ENCODE measurements at places on chromosomes 3 and 15. TPM values are rescaled to one million over a fixed set of nuclear protein-coding genes. Genes with fewer than 3 reads are reported as not detected.

HDAC11 gene
- total RNA-seq, result 42.8 TPM

COL6A6 gene
- total RNA-seq, result 3.6 TPM

CLDN16 gene
- not detected for total RNA-seq

GOLGA8G gene
- not detected for total RNA-seq

SLC9C1 gene
- 0.15 TPM for total RNA-seq

CD86 gene
- total RNA-seq, result 5.4 TPM

HTR3E gene
- not detected for total RNA-seq

GRAMD2A gene
- not detected for total RNA-seq

CACNA2D2 gene
- 40.0 TPM for total RNA-seq

ANKUB1 gene
- total RNA-seq, result not detected
